ENCODE measurements at places on chromosomes 1 and 21. TPM values are rescaled to one million over a fixed set of nuclear protein-coding genes. Genes with fewer than 3 reads are reported as not detected.

Gene CDC7
- total RNA-seq: 2.3 TPM

Gene NID1
- 52.3 TPM for total RNA-seq

Gene GBP6
- total RNA-seq: not detected

Gene ZNF695
- total RNA-seq: 2.0 TPM

Gene CRNN
- total RNA-seq: not detected

Gene LGR6
- total RNA-seq: not detected

Gene KCNT2
- 2.9 TPM for total RNA-seq

Gene APP
- 1,335 TPM for total RNA-seq

Gene EPHA2
- 66.0 TPM for total RNA-seq

Gene ITLN2
- total RNA-seq: 1.5 TPM

Gene FCRL2
- total RNA-seq: not detected

Gene ANKRD65
- 0.23 TPM for total RNA-seq

Gene HRNR
- total RNA-seq: not detected

Gene MORN1
- total RNA-seq: 7.5 TPM

Gene RLF
- total RNA-seq: 20.8 TPM

Gene OR2G6
- not detected for total RNA-seq

Gene IL24
- total RNA-seq: not detected

Gene PGBD5
- 0.59 TPM for total RNA-seq

Gene WLS
- 61.0 TPM for total RNA-seq

Gene C4BPA
- not detected for total RNA-seq

Gene DNAJC16
- 10.4 TPM for total RNA-seq

Gene FAF1
- total RNA-seq: 40.7 TPM

Gene STYXL2
- total RNA-seq: not detected

Gene PRRX1
- 167 TPM for total RNA-seq

Gene CHIA
- total RNA-seq: not detected

Gene RASSF5
- total RNA-seq: 0.30 TPM

All from smooth muscle cell of the coronary artery (primary cell).